ENCODE measurements at places on chromosomes 16 and 17.

GRCh38 chr16:57282510-57283213 is 1.8 kb downstream of the PLLP start:
- no peak for DNase-seq

DNA sequence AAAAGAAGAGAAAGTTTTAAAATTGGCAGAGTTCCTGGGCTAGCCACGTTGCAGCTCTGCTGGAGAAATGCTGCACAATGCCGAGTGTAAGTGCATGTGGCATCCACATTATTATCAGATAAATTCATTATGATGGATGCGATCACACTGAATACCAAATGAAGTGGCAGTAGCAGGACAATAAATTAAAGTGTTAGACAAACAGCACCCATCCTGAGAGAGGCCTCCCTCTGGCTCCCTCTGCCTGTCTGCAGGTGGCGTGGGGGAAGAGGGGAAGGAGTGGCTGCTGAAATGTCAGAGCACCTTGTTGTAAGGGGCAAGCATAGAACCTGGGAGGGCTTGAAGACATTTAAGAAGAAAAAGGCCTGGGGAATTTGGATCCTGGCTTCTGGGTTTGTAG is 324.1 kb downstream of the HAPSTR1 start:
- no peak for DNase-seq

- DNase-seq = no peak
These were observed 53.9 kb downstream of the MYO1D start for GRCh38 chr17:32822996-32823395.

DNA sequence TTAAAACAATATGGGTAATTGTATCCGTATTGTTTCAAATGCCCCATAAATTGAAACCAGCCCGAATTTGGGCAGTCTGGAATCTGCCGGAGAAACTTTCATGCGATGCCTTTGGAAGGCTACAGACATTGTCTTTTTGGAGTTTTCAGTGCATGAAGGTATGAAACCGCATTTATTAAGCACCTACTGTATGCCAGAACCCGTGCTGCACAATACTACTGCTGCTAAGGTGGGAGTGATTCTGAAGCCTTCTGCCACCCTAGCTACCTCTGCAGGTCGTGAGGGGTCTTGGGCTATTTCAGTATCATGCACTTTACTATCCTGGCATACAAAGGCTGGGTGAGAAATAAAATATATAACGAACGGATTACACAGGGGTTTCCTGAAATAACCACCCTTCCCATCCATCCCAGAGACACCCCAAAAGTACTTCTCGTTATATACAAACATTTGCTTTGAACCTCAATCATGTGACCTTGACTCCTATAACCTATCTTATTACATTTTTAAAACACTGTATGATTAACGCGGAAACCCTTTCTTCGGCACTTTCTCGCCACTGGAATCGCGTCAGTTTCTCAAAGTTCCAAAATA is 1.0 kb upstream of the MSI2 start:
- no peak for DNase-seq

GRCh38 chr17:78525511-78526160 is 51.6 kb downstream of the DNAH17 start:
- DNase-seq = no peak

GRCh38 chr17:15303851-15304250 is 37.5 kb downstream of the TEKT3 start:
- DNase-seq = no peak

GRCh38 chr16:12197812-12198211 is 221.3 kb downstream of the SNX29 start:
- DNase-seq = no peak

DNA sequence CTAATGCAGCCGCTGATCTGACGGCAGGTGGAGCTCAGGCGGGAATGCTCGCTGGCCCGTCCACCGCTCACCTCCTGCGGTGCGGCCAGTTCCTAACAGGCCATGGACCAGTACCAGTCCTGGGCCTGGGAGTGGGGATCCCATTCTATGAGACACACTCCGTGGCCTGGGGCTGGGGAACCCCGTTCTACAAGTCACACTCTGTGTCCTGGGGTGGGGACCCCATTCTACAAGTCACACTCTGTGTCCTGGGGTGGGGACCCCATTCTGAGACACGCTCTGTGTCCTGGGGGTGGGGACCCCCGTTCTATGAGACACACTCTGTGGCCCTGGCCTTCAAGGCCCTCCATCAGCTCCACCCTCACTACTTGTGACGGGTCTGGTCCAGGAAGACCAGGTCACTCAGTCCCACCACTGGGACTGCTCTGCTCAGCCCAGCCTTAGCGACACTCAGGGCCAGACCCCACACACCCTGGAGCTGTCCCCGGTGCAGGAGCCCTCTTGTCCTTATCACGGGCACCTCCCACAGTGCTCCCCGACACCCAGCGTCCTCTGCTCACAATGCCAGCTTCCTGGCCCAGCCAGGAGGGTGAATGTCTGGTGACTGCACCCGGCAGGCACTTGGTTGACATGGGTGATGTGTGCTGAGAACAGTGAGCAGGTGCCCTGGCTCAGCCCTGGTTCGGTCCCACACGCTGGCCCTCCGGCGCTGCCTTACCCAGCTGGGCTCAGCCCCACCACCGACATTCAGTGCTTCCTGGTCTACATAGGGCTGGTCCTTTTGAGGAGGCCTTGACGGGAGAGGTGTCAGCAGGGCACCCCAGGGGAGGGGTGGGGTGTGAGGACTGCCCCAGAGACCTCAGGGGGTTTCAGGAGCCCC is 89.1 kb downstream of the TBC1D16 start:
- DNase-seq = no peak

- peak; percentile 74 for DNase-seq
These were observed at the start of gene KCNAB3 for GRCh38 chr17:7929158-7930023. Gene KCNAB3, minus strand, starts transcription at chr17:7929856. Its CDS starts 421 bp downstream, at chr17:7929435.

- no peak for DNase-seq
These were observed 73.0 kb downstream of the ABCC6 start for GRCh38 chr16:16150117-16150877.

- no peak for DNase-seq
These were observed 21.5 kb downstream of the KCNG4 start for GRCh38 chr16:84218176-84218823.

- DNase-seq = no peak
These were observed 155.3 kb downstream of the AIPL1 start for GRCh38 chr17:6279659-6280058.

All from cerebellar nuclear complex (tissue), 1 donor.